H9 (cell line): ENCODE measurements at places on chromosomes 7 and 10. TPM values are rescaled to one million over a fixed set of nuclear protein-coding genes. Genes with fewer than 3 reads are reported as not detected.

- no peak for DNase-seq
These were observed 20.5 kb upstream of the AOC1 start for GRCh38 chr7:150831851-150832250.

DNA sequence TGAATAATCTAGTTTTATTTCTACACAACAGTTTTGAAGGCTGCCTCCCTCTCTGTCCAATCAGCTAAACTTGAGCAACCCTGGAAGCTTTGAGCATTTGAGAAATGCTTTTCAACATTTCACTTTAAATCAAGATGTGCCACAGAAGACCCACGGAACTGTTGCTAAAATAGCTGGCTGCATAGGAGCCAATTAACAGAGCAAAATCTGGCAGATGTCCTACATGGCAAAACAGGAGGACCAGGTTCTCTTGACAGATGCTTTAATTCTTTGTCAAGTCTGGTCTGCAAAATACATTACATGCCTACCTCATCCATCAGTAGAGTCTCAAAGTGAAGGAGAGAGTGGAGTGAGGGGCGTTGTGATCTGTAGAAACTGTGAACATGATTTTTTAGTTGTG lies 185.9 kb downstream of the DPY19L1 start:
- no peak for DNase-seq

DNA sequence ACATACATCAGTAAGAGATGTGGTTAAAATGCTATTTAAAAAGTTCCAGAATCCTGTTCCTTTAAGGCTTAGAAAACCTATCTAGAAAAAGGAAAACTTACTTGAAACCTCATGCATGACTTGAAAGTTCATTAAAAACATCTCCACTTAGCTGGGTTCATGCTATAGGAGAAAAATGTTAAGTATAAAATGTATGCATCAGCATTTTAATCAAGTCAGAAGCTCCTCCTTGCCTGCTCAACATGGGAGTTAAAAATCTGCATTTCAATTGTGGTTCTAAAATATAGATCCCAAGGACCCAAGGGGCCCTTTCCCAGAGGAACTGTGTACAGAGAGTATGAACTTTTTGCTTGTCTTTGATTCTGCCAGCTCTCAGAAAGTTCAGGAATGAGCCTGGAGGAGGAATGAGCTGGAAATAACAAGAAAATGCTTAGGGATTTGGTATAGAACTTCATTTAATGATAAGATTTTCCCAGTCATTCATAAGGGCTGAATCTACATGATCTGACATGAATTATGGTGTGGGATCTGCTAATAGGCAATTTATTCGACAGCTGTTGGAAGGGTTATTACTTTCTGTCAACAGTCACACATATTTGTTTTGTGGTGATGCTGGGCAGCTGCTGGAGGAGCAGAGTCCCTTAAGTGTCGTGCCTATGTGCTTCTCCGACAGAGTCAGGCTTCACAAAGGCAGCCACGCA lies 85.6 kb upstream of the MTPN start:
- DNase-seq: no peak

GRCh38 chr10:103852856-103853255 lies 2.5 kb downstream of the SH3PXD2A start:
- no peak for DNase-seq

- peak; percentile 44 for DNase-seq
These were observed 1.4 kb upstream of the OSBPL3 start for GRCh38 chr7:24981171-24981951.

DNA sequence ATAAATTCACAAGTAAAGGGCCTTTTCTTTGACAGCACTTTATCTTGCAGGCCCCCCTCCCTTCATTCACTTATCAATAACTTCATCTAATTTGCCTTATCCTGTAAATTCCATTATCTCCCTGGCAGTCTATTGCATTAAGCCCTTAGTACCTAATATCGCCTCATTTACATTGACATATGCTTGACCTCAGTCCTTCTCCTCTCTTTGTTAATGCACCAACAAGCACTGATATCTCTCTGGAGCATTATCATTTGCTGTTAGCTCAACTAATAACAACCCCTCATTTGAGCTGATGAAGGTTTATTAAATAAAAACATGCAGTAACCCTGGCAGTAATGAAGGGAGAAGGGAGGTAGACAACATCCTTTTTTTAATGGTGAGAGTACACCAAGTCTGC lies 46.8 kb downstream of the EXOC4 start:
- DNase-seq: no peak

- DNase-seq: no peak
These were observed 63.0 kb upstream of the SP4 start for GRCh38 chr7:21364801-21365271.

DNA sequence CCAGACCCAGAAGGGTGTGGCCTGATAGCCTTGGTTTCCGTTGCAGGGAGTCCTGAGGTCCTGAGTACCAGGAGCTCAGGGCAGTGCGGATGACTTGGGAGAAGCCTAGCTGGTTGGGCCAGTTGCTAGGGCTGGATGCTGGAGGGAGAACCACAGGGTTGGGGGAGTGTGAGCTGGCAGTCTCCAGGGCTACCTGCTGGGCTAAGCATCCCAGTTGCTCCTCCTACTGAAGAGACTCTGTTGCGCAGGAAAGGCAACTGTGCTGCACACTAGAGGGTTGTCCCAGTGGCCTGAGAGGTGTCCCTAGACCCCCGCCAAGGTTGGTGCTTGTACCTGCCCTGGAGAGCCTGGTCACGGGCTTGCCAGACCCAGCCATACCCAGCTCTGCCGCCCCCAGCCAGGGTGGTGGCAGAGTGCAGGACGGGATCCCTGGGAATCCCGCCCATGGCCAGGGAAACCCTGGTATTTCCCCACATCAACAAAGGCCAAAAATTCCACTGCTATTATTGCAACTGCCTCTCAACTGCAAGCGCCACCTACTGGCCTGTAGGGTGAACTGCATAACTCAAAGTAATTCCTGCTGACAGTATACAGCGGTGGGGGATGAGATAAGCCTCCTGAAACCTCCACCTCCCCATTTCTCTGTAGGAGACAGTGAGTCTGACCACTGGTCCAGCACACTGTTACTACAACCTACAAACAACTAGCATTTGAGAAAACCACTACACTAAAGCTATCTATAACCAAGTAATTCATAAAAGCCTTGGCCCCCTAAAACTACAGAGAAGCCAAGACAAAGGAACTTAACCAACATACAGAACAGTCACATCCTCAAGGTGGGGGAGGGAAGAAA lies 67.6 kb upstream of the DDC start:
- peak; percentile 78 for DNase-seq

- DNase-seq: no peak
These were observed 160.9 kb upstream of the SMIM30 start for GRCh38 chr7:113279256-113279655.

DNA sequence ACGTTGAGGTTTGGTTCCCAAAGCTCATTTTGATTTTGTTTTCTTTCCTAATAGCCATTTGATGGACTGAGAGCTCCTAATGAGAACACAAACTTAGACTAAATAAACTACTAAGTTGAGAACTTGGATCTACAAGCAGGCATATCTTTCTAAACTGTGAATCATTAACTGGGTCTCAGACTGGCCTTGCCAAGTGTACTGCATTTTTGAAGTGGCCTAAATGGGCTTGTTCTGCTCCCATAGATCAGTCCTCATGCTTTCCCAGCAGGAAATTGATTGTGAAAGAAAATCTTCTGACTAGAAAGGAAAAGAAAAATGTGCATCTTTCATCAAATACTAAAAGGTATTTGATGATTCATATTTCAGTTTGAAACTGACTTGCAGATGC lies 46.7 kb upstream of the RBM33 start:
- DNase-seq: no peak

DNA sequence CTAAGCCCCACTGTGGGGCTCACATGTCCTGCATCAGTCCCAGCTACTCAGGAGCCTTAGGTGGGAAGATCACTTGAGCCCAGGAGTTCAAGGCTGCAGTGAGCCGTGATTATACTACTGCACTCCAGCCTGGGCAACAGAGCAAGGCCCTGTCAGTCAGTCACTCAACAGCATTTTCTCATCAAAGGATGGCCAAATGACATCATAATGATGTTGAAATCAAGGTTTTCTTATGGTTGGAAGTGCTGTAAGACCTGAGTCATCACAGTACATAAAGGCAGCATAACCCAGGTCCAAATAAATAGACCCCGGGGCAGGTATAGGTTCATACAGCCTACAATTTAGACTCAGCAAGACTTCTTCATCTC lies 341.1 kb downstream of the PARD3 start:
- no peak for DNase-seq

GRCh38 chr7:158308001-158308400 lies 279.6 kb downstream of the PTPRN2 start:
- no peak for DNase-seq

DNA sequence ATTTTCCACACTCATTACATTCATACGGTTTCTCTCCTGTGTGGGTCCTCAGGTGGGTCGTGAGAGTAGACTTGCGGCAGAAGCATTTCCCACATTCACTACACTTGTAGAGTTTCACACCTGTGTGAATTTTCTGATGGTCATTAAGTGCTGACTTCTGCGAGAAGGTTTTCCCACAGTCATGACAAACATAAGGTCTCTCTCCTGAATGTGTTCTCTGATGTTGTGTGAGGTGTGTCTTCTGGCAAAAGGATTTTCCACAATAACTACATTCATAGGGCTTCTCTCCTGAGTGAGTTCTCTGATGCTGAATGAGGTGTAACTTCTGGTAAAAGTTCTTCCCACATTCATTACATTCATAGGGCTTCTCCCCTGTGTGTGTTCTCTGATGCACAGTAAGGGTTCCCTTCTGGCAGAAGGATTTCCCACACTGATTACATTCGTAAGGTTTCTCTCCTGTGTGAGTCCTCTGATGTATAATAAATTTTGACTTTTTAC lies 15.1 kb downstream of the ZNF12 start:
- DNase-seq: no peak

DNA sequence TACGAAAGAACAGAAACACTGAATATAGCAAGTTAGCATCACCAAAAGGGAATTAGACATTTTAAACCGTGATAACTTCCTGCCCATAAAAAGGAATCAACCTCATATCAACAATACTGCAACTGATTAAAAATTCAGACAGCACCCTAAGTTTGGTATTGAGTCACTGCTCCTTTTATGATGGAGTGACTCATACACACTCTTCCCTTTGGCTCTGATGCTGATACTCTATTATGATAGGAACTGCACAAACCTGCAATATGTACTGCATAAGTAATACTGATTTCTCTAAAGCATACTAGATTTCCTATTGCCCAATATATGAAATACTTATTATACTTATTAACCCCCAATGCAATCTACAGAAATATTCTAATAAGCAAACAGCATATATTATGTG lies 118.7 kb downstream of the PARD3 start:
- DNase-seq: no peak

PLXNA4 gene
- total RNA-seq: 0.20 and 0.35 TPM in 2 replicates

CPEB3 gene
- 1.0 and 1.1 TPM in 2 replicates for total RNA-seq

GRID2IP gene
- total RNA-seq: 1.7 TPM in 2 replicates

NKX1-2 gene
- 14.9 and 15.3 TPM in 2 replicates for total RNA-seq

CH25H gene
- 0.88 and 1.0 TPM in 2 replicates for total RNA-seq

VSTM4 gene
- total RNA-seq: 0.35 and 0.44 TPM in 2 replicates

SYT15B gene
- total RNA-seq: 0.24 TPM in 1 of 2 replicates, not detected in the other

CALML5 gene
- total RNA-seq: not detected in 2 replicates

DNAJC30 gene
- total RNA-seq: 8.1 and 8.7 TPM in 2 replicates

BMPER gene
- total RNA-seq: 0.20 and 0.57 TPM in 2 replicates

KBTBD2 gene
- 31.5 and 34.2 TPM in 2 replicates for total RNA-seq

GPR26 gene
- 0.07 and 0.09 TPM in 2 replicates for total RNA-seq
